ENCODE measurements at places on chromosomes 13 and 19.
A peak's percentile ranks its signal among the peaks of the same experiment; 100 is the strongest.

- DNase-seq, result no peak
These were observed 817.8 kb upstream of the PCDH9 start for GRCh38 chr13:68047889-68048288.

- no peak for DNase-seq
These were observed 14.4 kb upstream of the RUBCNL start for GRCh38 chr13:46401432-46401831.

DNA sequence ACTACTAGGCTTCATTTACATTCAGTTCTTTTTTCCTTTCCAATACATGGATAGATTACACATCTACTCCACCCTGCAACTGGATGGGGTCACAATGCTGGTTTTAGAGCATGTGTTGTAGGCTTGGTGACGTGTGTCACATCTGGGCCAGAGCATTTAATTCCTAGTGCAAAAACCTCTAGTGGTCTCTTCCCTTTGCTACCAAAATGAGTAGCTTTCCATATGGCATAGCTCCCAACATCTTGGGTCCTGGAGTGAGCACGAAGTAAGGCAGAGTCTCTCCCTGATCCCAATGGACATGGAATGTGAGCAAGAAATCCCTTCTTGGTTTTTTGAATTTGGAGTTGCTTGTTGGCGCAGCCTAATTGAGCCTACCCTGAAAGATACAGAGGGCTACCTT, 51.7 kb downstream of the TNFSF11 start:
- DNase-seq, result no peak

GRCh38 chr13:98487016-98487415, 89.9 kb downstream of the STK24 start:
- DNase-seq, result no peak

GRCh38 chr13:43482026-43482425, 304.7 kb downstream of the ENOX1 start:
- DNase-seq, result peak; percentile 71

GRCh38 chr13:107736731-107737130, 478.6 kb downstream of the LIG4 start:
- no peak for DNase-seq

DNA sequence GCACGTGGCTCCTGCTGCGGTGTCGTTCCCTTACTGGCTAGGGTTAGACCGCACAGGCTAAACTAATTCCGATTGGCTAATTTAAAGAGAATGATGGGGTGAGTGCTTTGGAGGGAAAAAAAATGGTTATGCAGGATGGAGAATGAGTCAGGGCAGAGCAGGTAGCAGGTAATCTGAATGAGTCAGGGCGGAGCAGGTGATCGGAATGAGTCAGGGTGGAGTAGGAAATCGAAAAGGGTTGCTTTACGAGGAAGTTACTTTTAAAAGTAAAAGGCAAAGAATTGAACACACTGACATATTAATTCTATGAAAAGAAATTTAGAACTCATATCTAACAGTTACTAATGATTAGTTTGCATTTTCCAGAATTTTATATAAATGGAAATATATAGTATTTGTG, 335.5 kb downstream of the FOXO1 start:
- DNase-seq, result no peak

DNA sequence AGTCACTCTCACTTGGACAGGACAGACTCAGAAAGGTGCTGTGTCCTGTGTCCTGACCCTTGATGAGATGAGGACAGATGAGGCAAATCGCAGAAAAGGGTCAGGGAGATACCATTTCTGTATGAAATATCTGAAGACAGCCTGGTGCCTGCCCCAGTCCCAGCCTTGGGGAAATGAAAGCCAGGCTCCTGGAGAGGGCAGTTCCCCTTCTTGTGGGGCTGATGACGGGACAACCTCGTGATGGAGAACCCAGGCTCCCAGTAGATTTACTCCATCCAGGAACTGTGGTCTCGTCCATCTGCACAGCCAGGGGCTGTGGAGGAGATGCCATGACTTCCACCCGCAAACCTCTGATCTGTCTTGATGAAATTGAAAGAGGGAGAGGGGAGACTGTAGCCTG, 13.8 kb downstream of the LILRB1 start:
- peak; percentile 93 for DNase-seq

DNA sequence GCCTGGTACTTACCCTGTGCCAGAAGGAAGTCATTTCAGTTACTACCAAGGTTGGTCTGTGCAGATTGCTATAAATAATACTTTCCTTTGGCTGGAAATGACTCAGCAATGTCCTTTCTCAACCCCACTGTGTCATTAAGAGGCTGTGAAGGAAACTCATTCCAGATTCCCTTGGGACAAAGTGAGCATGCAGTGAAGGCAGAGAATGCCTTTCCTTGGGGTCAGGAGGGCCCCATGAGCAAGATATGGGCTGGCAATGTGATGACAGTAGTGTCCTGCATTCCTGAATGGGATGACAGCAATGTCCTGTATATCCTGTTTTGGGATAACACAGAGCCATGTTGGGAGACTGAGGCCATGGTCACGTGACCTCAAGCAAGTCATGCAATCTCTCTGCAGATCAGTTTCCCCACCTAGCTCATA, 213.1 kb upstream of the TMTC4 start:
- DNase-seq, result no peak

DNA sequence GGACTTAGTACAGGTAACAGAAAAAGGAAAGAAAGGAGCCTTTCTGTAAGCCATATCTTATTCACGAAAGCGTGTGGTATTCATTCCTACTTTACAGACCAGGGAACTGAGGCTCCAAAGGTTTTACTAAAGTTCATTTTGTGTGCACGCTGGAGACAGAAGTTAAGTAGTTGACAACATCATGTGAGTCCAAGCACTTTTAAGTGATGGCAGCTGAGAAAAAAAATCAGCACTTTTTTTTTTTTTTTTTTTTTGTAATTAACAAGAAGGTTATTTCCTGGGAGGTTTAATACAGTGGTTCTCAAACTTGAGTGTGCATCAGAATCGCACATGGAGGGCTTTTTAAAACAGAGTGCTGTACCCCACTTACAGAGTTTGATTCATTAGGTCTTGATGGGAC, 2.0 kb downstream of the DNAJC3 start:
- DNase-seq, result no peak

- peak; percentile 93 for DNase-seq
These were observed 2.6 kb upstream of the MCEMP1 start for GRCh38 chr19:7674010-7675005.

GRCh38 chr13:64767054-64767453, 2463.1 kb downstream of the PCDH9 start:
- DNase-seq, result no peak

- no peak for DNase-seq
These were observed 10.1 kb downstream of the EPS15L1 start for GRCh38 chr19:16461630-16462051.

DNA sequence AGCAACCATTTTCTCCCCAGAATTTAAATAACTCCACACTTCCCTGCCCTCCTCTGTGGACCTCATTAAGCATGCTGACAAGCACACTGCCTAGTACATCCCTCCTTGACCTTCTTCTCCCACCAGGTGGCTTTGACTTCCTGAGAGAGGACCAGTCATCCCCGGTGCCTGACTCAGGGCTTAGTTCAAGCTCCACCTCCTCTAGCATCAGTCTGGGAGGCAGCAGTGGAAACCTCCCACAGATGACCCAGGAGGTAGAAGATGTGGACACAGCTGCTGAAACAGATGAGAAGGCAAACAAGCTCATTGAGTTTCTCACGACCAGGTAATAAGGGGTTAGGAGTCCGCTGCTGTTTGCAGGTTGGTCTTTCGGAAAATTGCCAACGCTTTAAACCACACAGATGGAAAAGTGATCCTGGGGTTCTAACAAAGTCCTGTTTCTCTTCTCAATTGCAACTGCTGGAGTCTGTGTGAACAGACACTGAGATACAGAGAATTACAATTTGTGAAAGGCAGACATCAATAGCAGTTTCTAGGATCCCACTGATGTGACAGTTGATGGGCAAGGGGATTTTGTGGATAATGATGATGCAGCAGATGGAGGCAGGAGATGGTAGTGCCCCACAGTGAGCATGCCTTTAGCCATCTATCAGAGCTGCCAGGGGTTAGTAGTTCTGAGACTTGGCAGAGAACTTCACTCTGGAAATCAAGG, 86.7 kb downstream of the ZAR1L start:
- no peak for DNase-seq

GRCh38 chr19:9709305-9709704, 34.4 kb upstream of the ZNF562 start:
- DNase-seq, result peak; percentile 2

GRCh38 chr13:30431269-30431940, 9.1 kb downstream of the UBE2L5 start:
- DNase-seq, result peak; percentile 61

DNA sequence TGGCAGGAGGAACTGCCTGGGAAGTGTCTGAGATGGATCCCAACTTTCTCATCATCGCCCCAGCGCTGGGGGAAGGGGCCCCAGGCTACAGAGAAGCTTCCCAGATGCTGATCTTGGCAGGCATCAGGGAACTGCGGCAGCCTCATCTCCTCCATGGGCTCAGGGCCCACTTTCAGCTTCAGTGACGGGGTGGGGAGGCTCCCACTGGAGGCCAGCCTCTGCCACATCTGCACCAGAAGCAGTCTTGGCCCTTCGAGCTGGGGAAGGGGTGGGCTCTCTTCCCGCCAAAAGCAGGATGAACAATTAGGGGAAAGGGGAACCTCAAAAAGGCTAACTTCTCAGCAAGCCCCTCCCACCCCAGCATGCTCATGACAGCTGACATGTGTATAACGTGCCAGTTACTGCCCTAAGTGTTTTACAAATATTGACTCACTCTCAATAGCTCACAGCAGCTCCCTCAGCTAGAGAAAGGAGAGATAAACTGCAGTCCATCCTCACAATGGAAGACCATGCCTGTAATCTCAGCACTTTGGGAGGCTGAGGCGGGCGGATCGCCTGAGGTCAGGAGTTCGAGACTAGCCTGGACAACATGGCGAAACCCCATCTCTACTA, 7.1 kb upstream of the S1PR2 start:
- DNase-seq, result peak; percentile 64

- no peak for DNase-seq
These were observed 289.8 kb upstream of the DACH1 start for GRCh38 chr13:72156760-72157159.

DNA sequence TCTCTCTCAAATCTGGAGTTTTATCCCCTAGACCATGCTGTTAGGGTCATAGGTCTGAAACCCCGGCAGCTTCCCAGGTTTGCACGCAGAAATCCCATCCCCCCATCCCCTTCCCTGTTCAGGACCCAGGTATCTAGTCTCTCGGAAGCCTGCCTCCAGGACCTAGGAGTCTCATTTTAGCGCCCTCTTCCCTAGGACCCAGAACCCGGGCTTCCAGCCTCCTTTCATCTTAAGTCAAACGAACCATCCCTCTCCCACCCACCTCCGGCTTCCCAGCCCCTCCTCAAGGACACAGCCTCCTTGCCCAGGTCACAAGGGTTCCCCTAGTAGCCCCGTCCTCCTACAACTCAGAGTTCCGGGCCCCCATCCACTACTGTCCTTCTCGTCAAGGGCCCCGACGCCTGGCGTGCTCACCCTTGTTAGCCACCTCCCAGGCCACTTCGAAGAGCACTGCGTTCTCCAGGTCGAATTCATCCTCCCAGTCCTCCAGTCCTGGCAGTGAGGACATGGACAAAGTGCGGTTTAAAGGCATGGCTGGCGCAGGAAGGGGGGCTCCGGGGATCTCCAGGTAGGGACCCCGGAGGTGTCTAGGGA, 431 bp downstream of the GYS1 start:
- no peak for DNase-seq

GRCh38 chr13:33518452-33518851, 232.9 kb upstream of the STARD13 start:
- DNase-seq, result no peak

DNA sequence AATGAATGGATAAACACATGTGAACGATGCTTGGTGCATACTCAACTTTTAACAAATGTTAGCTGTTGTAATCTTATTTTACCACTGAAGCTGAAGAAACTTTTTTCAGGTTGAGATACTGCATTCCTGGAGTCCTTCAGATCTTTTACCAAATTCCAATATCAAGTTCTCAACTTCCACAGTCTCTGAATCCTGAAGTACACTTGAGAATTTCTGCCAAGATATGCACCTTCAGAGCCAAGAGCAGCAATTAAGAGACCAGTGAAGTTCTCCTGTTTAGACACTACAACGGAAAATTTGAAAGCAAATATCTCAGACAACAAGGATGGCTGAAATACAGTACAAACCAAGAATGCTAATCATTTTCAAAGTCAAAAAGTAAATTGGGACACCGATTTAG, 84.6 kb upstream of the MTIF3 start:
- DNase-seq, result no peak

GRCh38 chr13:25776722-25777121, 275.1 kb downstream of the SHISA2 start:
- no peak for DNase-seq

DNA sequence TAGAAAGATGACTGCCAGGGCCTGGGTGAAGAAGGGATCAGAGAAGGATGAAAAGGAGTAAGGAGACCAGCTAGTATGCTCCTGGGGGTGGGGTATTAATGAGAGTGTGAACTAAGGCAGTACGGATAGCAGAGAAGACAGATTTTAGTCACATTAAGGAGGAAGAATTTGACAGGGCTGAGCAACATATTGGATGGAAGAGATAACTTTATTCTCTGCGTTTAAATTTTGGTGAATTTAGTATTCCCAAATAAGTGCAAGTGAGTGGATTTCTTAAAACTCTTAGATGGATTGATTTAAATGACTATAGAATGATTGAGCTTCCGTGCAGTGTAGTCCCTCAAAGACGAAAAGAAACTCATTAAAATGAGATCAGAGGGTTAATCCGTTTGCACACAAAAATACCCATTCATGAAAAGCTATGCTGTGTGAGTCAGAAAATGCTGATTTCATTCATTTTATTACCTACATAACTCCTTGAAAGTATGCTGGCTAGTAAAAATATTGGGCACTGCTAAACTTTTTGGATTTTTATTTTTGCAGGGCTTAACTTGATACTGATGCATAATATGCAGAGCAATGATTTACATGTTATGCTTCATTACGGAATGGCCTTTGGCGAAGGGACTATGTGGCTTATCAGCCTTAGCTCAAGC, 54.1 kb downstream of the WDFY2 start:
- DNase-seq, result no peak

GRCh38 chr19:9189535-9189934, 10.8 kb downstream of the OR7D2 start:
- no peak for DNase-seq

DNA sequence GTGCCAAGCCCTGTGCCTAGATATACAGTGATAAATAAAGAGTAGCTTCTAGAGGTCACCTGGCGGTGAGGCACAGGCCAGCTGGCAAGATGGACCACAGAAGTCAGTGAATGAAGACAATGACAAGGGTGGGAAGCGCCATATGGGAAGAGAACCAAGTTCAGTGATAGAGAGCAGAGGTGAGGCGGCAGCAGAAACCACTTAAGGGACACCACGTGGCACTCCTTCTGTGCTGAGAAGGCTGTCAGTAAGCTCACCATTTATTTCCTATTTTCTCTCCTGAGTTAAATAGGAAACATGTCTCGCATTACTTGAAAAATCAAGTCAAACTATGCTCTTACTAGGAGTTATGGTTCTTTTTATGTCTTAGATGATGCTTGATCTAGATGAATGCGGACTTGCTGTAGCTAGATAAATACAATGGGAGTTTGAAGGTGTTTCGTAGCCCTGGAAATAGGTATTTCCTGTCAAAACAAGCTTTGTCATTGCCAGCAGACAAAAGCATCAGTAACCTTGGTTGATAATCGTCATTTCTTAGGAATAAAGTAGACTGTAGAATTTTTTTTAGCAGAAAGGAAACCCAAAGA, 17.8 kb downstream of the ALOX5AP start:
- DNase-seq, result no peak

All from suppressor macrophage treated with lipopolysaccharide for 1 hour (primary cell).